Esophagus muscularis mucosa (tissue), 4 donors: ENCODE measurements at places on chromosomes 12 and 14. TPM values are rescaled to one million over a fixed set of nuclear protein-coding genes. Genes with fewer than 3 reads are reported as not detected.

The BRF1 gene
- total RNA-seq: 43.4 TPM

The RAB5B gene
- total RNA-seq: 116 TPM

The MDGA2 gene
- not detected for total RNA-seq

The BAG5 gene
- 29.2 TPM for total RNA-seq

The DIO3 gene
- 1.3 TPM for total RNA-seq

The CDH24 gene
- total RNA-seq: 3.3 TPM

The GPR65 gene
- 0.42 TPM for total RNA-seq

The P2RX4 gene
- total RNA-seq: 26.9 TPM

The CKB gene
- total RNA-seq: 1,534 TPM

The TSHR gene
- 0.17 TPM for total RNA-seq

The PSMD9 gene
- total RNA-seq: 63.7 TPM

The GDF3 gene
- 0.40 TPM for total RNA-seq

The VRTN gene
- not detected for total RNA-seq

The IFNG-AS1 gene
- total RNA-seq: not detected

The SRP54 gene
- 31.2 TPM for total RNA-seq

The LBHD2 gene
- total RNA-seq: not detected

The SCNN1A gene
- 3.3 TPM for total RNA-seq

The HOXC12 gene
- not detected for total RNA-seq

The GLIPR1L1 gene
- not detected for total RNA-seq

The RHEBL1 gene
- total RNA-seq: 0.40 TPM

The POTEM gene
- total RNA-seq: not detected

The SLC5A8 gene
- not detected for total RNA-seq

The SMCO2 gene
- not detected for total RNA-seq

The FBXO21 gene
- total RNA-seq: 77.8 TPM

The FOXN3 gene
- total RNA-seq: 180 TPM

The KRT77 gene
- not detected for total RNA-seq

The MYH7 gene
- total RNA-seq: not detected

The COX8C gene
- total RNA-seq: not detected

The TAS2R43 gene
- total RNA-seq: 0.50 TPM

The LALBA gene
- total RNA-seq: not detected

The DEGS2 gene
- 0.11 TPM for total RNA-seq

The SAMD15 gene
- 0.50 TPM for total RNA-seq

The CPNE6 gene
- 0.26 TPM for total RNA-seq

The C14orf93 gene
- total RNA-seq: 4.6 TPM

The SYCP3 gene
- total RNA-seq: not detected

The TAS2R14 gene
- 1.5 TPM for total RNA-seq

The HCAR2 gene
- not detected for total RNA-seq

The LRRK2 gene
- 24.0 TPM for total RNA-seq

The SDR9C7 gene
- total RNA-seq: 0.42 TPM

The IQSEC3 gene
- 2.3 TPM for total RNA-seq

The GLS2 gene
- total RNA-seq: 0.99 TPM

The AQP2 gene
- total RNA-seq: not detected

The POU6F1 gene
- 13.3 TPM for total RNA-seq

The INHBE gene
- not detected for total RNA-seq

The GPR137C gene
- 0.50 TPM for total RNA-seq

The LRRC43 gene
- 2.5 TPM for total RNA-seq

The CMA1 gene
- total RNA-seq: 1.2 TPM

The SLC39A2 gene
- total RNA-seq: not detected

The OR6C2 gene
- total RNA-seq: not detected
